ENCODE measurements at places on chromosomes 16 and 17.

GRCh38 chr17:57569021-57569420 lies 176.1 kb downstream of the CCDC182 start:
- DNase-seq = no peak

DNA sequence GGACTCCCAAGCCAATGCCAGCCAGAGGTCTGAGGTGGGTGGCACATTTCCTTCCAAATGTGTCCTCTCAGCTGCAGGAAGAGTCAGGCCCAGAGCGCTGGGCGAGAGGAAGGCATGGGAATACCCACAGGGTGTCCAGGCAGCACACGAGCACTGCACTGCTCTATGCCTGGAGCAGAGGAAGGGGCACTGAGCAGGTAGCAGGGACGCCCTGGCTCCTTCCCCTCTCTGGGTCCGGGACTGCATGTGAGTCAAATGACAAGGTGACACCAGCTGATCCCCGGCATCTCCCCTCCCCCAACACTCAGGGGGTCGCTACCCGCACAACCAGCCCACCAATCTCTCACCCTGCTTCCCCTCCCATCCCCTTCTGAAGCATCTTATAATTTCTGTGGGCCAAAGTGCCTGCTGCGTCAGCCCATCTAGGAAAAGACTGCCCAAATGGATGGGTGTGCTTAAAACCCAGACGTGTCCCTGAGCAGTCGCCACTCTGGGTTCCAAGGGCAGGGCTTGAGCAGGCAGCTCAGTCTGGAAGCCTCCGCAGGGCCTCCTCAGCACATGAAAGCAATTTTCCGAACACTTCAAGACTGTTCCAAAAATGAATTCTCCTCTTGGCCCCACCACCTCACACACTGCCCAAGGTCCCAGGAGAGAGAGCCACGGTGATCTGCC lies 12.0 kb upstream of the BCAR1 start:
- no peak for DNase-seq

GRCh38 chr16:71966932-71967331 lies 33.3 kb downstream of the PKD1L3 start:
- DNase-seq = no peak

- DNase-seq = no peak
These were observed 3.4 kb upstream of the PRSS8 start for GRCh38 chr16:31138621-31139578.

DNA sequence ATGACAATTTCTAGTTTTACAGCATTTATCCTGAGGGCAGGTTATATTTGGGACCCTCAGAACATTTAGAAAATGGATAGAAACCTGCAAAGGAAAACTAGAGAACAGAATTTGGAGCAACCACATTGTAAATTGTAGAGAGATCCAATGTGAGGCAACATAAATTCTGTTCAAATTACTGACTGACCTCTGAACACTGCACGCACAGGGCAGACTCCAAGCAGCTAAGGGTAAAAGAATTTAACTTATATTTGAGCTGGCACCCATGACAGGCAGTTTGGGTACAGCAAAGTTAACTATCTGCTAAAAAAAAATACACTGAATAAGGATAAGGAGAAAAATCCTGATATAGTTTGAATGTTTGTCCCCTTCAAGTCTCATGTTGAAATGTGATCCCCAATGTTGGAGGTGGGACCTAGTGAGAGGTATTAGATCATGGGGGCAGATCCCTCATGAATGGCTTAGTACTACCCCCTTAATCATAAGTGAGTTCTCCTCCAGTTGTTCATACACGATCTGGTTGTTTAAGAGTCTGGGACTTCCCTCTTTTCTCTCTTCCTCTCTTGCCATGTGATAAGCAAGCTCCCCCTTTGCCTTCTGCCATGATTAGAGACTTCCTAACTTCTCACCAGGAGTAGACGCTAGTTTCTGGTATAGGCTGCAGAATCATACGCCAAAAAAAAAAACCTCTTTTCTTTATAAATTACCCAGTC lies 75.7 kb downstream of the FBXL20 start:
- DNase-seq = no peak

- DNase-seq = no peak
These were observed 108.5 kb upstream of the RCVRN start for GRCh38 chr17:10013365-10014112.
